K562 (cell line): ENCODE measurements at places on chromosomes 4 and X.

DNA sequence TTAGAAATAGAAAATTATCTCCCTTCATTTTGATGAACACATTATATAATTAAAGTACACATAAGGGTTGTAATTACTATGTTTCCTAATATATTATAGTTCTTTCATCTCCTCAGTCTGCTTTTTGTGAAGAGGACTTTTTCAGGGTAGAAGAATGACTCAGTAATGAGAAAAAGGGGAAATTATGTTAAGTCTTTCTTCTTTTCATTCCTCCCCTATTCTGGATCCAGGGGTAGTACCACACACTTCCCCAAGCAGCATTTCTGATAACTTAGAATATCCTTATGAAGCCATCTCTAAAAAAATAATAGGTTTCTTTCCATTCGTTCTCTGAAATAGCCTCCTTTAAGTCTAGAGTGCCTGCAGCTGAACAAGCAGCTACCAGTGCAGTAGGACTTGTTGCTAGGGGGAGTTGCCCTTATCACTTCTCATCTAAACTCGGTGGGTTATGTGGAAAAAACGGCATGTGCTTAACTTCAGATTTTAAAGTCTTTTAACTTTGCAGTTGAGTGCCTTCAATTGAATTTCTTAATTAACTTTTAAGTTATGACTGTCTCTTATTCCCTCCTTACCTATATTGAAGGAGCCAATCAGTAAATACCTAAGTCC, 184.8 kb downstream of the ARHGAP24 start:
- no peak for DNase-seq

- DNase-seq = no peak
Observed at GRCh38 chrX:17635231-17635630, 102.1 kb upstream of the SCML1 start.

DNA sequence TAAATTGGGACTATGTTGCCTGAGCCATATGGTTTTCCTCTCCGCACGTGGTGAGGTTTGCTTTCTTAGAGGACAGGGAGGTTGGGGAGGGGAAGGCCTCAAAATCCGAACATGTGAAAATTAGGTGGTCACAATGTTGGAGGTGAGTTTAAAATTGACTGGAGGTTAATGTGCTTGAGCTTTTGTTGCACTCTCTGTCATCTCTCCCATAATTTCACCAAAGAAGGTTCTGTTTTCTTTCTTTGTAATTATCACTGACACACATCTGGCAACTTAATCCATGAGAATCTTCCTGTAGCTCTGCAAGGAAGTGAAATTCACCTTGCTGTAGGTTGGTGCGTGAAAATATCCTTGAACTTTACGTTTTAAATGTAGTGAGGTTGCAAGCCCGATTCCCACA, 225.5 kb downstream of the PDGFC start:
- no peak for DNase-seq

GRCh38 chr4:173522951-173523395, 7.1 kb downstream of the HAND2 start:
- no peak for DNase-seq

GRCh38 chr4:108878806-108879205, 116.0 kb upstream of the ETNPPL start:
- no peak for DNase-seq

- DNase-seq = peak; percentile 74
Observed at GRCh38 chrX:137051978-137052642, 18.3 kb upstream of the GPR101 start.

GRCh38 chr4:184693056-184693455, 40.8 kb downstream of the CENPU start:
- DNase-seq = no peak

DNA sequence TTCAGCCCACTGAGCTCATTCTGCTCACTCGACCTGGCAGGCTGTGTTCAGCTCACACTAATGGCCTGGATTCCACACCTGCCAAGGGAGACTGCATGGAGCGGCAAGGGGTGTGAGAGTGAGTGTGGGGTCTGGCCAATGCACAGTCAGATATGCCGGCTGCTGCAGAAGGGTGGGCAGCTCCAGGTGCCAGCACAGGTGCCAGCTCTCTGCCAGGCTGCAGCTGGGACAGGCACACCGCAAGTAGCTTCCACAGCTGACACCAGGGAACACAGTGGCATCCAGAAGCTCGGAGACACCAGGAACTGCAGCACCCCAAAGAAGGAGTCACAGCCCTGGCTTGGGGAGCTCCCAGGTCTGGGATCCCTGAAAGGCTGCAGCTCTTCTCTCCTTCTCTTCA, 83.7 kb downstream of the PRDM5 start:
- no peak for DNase-seq

DNA sequence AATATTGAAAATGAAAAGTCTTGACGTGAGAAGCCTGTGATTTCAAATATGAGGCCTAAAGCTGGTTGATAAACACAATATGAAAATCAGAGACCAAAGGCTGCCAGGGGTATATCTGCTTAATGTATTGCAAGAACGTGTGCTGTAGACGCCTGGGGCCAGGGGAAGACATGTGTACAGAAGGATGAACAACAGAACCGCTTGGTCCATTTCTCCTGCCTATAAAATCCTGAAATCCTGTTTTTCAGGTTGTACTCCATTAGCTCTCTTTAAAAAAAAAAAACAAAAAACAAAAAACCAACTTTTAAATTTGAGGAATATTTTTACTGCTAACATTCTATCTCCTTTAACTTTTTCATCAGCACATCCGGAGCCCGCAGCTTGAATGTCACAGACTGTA, 109.2 kb downstream of the STOX2 start:
- DNase-seq = no peak

DNA sequence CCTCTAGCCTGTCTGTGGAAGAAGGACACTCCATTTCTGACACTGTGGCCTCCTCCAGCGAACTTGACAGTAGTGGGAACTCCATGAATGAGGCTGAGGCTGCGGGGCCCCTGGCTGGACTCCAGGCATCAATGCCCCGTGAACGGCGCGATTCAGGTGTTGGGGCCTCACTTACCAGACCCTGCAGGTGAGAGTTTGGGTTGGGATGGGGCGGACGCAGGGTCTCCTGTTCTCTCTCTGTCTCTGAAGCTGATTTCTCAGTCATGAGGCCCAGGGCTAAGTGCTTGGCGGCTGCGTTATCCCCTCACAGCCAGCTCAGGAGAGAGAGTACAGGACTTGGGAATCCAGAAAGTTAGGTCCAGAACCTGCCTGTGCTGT, 71.0 kb downstream of the STARD8 start:
- DNase-seq = no peak

- no peak for DNase-seq
Observed at GRCh38 chr4:15989424-15989823, 26.4 kb upstream of the FGFBP2 start.

- no peak for DNase-seq
Observed at GRCh38 chr4:140252141-140252741, 98.3 kb upstream of the MAML3 start.

GRCh38 chr4:95548738-95549245, at the start of gene UNC5C:
Gene UNC5C (minus strand): TSS chr4:95548973.
- no peak for DNase-seq

GRCh38 chr4:45350438-45350837, 624.1 kb upstream of the GNPDA2 start:
- DNase-seq = no peak

GRCh38 chr4:3820016-3820805, 54.0 kb downstream of the ADRA2C start:
- no peak for DNase-seq

DNA sequence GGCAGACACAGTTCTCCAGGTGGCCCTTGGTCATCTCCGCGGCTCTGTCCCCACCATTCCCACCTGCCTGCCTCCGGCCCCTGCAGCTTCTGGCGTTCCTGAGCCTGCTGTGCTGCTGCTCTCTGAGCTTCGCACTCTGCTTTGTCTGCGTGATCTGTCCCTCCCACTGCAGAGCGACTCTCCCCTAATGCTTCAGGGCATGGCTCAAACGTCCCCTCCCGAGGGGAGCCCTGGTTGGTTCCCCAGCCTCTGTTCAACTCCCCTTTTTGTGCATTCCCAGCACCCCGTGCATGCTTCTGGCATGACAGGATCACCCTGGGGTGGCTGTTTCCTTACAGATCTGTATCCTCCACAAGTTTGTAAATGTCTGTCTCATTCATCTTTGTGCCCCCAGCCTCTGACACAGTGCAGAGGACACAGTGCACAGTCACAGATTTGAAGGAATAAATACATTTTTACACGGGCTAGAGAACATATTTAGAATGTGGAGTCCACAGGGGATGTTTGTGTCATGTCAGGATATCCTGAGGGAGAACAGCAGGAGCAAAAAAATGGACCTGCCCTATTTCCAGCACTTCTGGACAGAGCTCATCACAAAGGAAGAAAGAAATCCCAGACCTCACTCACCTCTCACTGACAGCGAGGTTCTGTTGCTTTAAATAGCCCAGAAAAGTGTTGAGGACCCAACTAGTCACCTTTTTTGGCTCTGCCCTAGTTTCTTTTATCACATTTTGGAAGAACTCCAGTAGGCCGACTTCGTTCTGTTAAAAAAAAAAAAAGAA, 72.6 kb downstream of the GATB start:
- DNase-seq = no peak
